ENCODE measurements at places on chromosomes 4 and X. TPM values are rescaled to one million over a fixed set of nuclear protein-coding genes. Genes with fewer than 3 reads are reported as not detected.

Gene BEND2
- total RNA-seq = not detected

Gene PI4K2B
- total RNA-seq = 12.5 TPM

Gene ANAPC10
- 24.9 TPM for total RNA-seq

Gene HEPH
- 15.7 TPM for total RNA-seq

Gene IGFBP7
- total RNA-seq = 487 TPM

Gene GSX2
- not detected for total RNA-seq

Gene PFKFB1
- 0.89 TPM for total RNA-seq

Gene NLGN3
- total RNA-seq = 1.9 TPM

Gene PABPC1L2B
- total RNA-seq = not detected

Gene BEX4
- total RNA-seq = 51.2 TPM

Gene AIFM1
- 28.5 TPM for total RNA-seq

Data from ureter (tissue), 1 donor.